Stimulated activated CD8-positive, alpha-beta memory T cell treated with anti-CD3 and anti-CD28 coated beads, Interleukin-4, amount 100 ng/mL, for 4 hours (primary cell): ENCODE measurements at places on chromosomes 16 and 17.

DNA sequence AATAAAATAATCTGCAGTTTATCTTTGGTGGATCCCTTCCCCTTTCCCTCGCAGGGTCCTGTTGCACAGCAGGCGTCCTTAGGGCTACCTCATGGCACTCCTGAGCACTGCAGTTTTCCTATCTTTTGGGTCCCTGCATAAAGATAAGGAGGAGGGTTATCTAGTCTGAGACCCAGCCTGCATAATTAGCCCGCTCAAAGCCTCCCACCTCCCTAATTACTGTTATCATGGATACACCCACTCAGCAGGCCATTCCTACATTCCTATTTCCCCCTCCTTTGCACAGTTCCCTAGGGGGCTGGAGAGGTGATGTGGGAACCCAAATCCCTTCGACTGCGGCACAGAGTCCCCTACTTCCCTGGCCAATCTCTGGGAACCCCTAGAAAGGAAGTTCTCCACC lies 5.1 kb upstream of the CLUH start:
- DNase-seq, result no peak

- DNase-seq, result no peak
These were observed 8.0 kb upstream of the XYLT2 start for GRCh38 chr17:50337956-50338355.

GRCh38 chr16:87206646-87207451 lies 110.3 kb downstream of the C16orf95 start:
- DNase-seq, result no peak

GRCh38 chr17:39772415-39772814 lies 34.7 kb downstream of the GRB7 start:
- DNase-seq, result no peak

DNA sequence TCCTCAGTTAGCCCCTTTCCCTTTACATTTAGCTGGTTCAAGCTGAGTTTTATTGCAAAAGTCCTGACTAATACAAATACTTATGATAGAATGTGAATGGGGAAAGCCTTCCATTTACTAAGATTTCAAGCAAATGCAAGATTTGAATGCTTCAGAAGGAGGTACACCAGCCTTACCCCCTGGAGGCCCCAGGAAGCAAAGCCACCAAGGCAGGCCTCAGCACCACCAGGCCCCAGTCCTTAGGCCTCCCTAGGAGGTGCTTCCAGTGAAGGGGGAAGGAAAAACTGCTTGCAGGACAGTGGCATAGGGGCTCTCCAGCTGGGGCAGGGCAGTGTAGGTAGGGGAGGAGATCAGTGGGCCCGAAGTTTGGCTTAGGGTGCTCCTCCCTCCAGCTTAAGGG lies 7.3 kb upstream of the PRPSAP2 start:
- no peak for DNase-seq

GRCh38 chr16:68380676-68381362 lies 67.5 kb downstream of the SMPD3 start:
- no peak for DNase-seq

DNA sequence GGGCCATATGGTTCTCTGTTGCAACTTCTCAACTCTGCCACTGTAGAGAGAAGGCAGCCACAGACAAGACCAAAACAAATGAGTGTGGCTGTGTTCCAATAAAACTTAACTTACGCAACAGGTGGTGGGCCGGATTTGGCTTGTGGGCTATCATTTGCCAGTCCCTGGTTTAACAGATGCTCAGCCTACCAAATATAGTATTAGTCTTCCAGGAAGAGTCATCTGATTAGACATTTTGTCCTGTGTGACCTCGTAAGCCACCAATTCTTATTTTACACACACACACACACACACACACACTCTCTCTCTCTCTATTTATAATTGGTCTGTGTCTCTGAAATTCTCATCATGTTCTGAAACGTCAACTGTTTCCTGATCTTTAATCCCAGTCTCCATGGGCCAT lies 245.9 kb downstream of the XYLT1 start:
- DNase-seq, result peak; percentile 6

- no peak for DNase-seq
These were observed 1.4 kb upstream of the CA4 start for GRCh38 chr17:60148373-60148772.

GRCh38 chr16:75264457-75264998 lies 13.1 kb upstream of the BCAR1 start:
- DNase-seq, result no peak

- DNase-seq, result no peak
These were observed 1.9 kb upstream of the MLLT6 start for GRCh38 chr17:38702916-38703741.

GRCh38 chr16:17511340-17511739 lies 40.6 kb upstream of the XYLT1 start:
- DNase-seq, result no peak

DNA sequence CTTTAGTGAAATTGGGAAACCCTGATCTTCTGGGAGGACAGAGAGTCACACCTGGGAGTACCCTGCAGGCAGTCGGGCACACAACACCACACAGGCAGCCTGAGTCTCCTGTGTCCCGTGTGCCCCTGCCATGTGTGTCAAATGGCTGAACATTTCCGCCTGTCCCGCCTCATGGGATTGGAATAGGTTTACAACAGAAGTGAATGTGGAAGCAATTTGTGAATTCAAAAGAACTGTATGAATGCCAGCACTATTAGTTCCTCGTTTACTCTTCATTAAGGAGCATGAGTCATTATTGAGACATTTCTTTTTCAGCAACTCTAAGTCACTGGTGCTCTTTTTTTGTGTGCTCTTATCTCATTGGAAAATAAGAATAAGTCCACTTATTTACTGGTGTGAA lies 226.5 kb downstream of the PMP22 start:
- DNase-seq, result no peak

- DNase-seq, result no peak
These were observed 244.6 kb upstream of the MYOCD start for GRCh38 chr17:12421077-12421476.

GRCh38 chr16:86035906-86036305 lies 136.9 kb downstream of the IRF8 start:
- DNase-seq, result no peak

- no peak for DNase-seq
These were observed 4.4 kb upstream of the CSNK1D start for GRCh38 chr17:82277851-82278250.

DNA sequence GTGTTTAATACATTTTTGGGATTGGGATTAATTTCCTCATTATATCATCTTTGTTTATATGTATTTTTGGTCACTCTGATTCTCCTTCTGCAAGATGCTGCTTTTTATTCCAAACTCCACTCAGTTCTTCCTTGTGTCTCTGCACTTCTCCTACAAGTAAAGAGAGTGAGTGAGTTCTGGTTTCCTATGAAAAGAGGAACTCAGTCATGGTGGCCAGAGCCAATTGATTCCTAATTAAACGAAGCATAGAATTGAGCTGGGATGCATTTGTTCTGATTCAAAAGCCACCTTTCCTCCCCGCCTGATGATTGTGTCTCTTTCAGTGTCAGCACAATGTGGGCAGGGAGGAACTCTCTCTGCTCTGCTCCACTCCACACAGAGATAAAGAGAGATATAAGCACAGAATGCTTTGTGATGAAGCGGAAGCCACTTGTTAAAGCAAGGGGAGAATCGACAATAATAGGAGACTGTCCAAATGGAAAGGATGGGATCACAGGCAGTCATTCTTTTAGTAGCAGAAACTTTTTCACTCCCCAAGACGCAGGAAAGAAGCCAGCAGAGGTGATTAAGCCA lies 121.3 kb upstream of the GOT2 start:
- no peak for DNase-seq

DNA sequence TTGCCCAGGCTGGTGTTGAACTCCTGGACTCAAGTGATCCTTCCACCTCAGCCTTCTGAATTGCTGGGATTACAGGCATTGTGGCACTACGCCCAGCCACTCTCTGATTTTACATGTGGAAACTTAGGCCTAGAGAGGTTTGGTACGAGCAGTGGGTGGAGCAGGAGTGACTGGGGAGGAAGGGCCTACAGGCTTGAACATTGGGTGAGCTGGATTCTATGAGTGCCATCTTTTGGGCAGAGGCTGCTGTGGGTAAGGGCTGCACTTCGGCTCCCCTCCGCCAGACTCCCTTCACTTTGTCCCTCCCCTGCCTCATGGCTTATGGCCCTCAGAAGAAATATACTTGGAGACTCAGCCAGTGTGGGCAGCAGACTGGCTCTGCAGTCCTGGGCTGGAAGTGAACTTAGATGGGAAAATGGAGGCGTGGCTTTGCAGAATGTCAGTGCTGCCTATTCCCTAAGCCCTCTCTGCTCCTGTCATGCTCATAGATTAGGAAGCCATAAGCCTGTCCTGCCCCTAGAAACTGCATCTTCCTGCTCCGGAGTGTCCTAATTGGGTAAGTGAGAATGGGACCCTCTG lies 9.5 kb upstream of the MRC2 start:
- no peak for DNase-seq

DNA sequence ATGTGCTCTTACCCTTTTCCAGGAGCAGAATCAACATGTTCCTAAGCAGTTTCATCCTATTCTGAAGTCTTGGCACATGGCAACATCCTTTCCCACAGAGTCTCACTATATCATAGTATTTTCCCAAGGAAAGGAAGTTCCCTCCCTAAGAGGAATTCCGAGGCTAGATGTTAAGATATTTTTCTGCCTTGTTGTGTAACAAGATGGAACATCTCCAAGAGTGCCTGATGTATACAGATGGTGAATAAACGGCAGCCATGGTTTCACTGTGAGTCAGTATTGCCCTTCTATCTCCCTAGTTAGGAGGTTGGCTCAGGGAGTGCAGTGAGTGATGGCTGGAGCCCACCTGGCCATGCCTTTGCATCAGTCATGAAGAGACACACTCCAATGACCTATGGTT lies 48.2 kb downstream of the SPACA3 start:
- no peak for DNase-seq

DNA sequence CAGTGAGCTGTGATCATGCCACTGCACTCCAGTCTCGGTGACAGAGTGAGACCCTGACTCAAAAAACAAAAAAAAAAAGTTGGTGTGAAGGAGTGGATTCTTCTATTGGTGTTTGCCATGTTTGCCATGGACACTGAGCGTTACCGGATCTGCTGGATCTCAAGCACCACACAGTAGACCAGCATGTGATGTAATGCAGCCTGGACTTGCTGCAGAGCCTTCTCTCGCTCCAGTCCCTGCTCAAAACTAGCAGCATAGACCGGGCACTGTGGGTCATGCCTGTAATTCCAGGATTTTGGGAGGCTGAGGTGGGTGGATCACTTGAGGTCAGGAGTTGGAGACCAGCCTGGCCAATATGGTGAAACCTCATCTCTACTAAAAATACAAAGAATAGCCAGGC lies 50.4 kb downstream of the BCL7C start:
- no peak for DNase-seq

GRCh38 chr17:54985476-54985875 lies 16.9 kb downstream of the STXBP4 start:
- DNase-seq, result no peak

- DNase-seq, result no peak
These were observed 69.8 kb upstream of the ANKFN1 start for GRCh38 chr17:56083475-56083874.

DNA sequence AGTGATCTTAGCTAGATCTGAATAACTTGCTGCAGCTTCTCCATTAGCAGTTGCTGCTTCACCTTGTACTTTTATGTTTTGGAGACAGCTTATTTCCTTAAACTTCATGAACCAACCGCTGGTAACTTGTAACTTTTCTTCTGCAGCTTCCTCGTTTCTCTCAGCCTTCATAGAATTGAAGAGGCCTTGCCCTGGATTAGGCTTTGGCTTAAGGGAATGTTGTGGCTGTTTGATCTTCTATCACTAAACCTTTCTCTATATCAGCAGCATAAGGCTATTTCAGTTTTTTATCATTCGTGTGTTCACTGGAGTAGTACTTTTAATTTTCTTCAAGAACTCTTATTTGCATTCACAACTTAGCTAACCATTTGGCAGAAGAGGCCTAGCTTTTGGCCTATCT lies 21.5 kb upstream of the TMEM92 start:
- no peak for DNase-seq

DNA sequence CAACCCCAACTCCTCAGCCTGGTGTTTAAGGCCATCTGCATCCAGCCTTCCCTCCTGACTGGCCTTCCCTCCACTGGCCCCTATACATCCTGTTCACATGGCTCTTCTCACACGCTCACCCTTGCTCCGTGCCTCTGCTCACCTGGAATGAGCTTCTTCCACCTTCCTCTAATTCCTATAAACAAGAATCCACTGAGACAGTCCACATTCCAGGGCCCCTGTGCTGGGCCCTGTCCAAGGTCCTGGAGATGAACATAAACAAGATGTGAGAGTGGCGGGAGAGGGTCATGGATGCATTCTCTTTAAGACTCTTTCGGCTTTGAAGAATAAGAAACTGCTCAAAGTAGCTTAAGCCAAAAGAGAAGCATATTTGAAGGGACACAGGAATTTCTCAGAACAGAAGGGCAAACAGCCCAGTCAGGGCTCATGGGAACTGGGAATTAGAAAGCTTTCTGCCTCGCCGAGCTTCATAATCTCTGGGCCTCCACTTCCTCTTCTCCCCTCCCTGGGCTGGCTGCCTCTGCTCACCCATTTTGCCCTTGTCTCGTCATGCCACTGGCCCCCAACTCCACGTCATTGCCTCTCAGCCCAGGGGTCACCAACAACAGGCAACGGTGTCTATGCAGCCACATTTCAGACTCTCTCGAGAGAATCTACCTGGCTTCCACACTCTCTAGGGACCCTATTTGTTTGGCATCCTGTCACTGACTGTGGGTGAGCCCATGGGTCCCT lies 13.5 kb downstream of the SPPL2C start:
- DNase-seq, result no peak

GRCh38 chr17:39699818-39700147 lies at the start of gene ERBB2:
TSS of gene ERBB2 (plus strand) at chr17:39700064. CDS start at chr17:39700239, 175 bp downstream.
- DNase-seq, result no peak

- DNase-seq, result no peak
These were observed 105.0 kb downstream of the TANGO6 start for GRCh38 chr16:68948230-68948910.

- no peak for DNase-seq
These were observed 157.1 kb downstream of the CMIP start for GRCh38 chr16:81601601-81602255.

DNA sequence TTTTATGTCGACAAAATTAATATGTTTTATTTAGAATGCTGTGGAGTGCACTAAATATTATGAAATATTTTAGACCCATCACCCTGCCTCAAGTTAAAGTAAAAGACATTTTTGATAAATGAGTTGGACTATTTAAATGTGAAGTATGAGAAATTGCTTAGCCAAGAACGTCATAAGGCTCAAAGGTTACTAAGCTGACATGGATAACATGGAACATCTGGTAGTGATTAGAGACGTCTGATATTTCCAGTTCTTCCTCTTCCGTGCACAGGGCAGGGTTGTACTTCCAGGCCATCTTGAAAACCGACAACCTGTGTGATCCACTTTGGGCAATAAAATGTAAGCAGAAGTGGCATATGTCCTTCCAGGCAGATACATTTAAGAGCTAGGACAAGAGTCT lies 7.2 kb upstream of the CCL8 start:
- no peak for DNase-seq
